ENCODE measurements at places on chromosomes 1 and 21.
A peak's percentile ranks its signal among the peaks of the same experiment; 100 is the strongest.

DNA sequence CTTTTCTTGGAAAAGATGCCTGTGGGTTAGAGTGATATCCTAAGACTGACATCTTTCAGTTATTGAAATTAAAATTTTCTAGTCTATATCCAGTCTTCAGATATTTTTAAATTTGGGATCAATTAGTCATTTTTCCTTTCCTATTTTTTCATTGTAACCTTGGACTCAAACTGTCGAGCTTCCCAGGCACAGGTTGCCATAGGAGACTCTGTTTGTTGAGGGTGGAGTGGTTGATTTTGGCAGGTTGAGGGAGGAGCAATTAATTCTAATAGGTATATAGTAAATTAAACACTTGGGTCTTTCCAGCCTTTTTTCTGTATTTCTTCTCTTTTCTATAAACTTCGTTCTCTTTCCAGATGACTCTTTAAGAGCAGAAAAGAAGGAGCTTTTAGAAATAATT is 326.8 kb downstream of the ASTN1 start:
- DNase-seq, result no peak

DNA sequence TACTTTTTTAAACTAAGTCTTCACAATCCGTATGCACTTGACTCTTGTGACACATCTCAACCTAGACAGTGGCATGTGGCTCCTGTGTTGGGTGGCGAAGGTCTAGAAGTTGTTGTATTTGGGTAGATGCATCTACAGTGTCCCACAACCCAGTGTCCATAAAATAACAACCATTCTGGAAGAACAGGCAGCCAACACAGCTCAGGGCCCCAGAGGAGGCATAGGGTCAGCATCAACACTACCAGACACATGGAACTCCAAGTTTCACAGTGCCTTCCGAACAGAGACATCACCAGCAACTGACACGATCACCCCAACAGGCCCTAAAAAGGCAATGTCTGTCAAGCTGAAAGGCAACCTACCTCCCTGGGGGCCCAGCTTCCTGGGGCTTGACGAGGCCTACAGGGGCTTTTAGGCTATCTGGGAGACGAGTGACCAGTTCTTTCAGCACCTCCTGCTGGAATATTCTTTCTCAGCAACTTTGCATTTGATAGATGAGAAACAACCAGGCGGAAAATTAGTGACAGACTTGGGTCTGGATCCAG is 5.6 kb downstream of the SH3BP5L start:
- no peak for DNase-seq

DNA sequence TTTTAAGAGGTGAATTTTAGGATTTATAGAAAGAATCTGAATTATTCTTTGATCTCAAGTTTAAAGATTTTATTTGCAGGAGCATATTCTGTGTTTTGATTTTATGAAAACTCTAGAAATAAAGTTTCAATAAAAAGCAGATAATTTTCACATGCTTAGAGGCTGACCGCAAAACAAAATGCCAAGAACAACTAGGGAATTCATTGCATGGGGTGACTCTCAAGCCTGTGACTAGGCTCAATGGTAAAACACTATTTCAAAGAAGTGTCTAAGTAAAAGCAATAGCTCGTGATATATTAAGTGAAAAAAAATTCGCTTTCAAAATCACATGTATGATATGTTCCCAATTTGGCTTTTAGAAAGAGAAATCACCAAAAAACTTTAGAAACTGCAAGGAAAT is 49.6 kb downstream of the RPL5 start:
- no peak for DNase-seq

DNA sequence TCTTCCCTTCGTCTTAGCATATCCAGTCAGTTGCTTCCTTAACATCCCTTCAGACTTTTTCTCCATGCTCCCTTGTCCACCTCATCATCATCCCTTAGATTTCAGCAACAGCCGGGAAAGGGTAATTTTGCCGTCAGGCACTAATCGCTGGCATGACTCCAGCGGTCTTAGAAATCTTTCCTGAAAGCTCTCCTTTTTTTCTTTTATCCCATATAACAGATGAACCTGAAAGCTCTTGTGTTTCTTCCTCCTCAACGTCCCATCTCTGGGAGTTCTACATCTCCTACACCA is 10.4 kb upstream of the BOLA1 start:
- DNase-seq, result peak; percentile 28

DNA sequence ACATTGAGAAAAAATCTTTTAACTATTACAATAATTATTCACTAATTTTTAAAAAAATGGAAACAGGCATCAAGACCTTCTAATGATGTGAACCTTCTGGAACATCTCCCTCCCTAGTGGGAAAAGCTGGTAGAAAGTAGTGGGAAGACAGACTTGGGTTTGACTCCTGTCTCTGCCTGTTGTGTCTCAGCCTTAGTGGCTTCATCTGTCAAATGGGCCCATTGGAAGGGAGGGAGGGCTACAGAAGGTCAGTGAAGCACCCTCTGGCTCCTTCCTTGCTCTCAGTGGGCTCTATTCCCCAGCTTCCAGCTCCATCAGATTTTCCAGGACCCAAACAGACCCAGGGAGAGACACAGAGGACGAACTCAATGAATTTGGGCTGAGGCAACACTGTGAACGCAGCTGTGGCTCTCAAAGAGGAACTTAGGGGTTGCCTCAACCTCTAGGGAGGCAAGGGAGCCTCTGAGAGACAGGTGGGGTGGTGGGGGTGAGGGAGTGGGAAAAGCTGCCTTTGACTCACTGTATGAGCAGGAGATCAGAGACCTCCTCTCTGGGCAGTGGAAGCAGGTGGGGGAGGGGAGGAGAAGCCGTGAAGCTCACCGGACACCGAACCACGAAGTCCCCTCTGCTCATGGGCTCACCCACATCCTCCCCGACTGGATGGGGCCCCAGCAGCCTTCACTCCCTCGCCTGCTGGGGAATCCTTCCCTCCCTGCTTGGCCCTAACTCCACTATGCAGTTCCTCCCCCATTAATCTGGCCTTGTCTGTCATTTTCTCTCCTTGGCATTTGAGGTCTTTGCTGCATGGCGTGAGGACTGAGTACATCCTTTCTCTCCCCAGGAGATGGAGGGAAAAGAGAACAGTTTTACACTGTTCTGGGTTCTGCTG is 4.5 kb downstream of the CNR2 start:
- peak; percentile 49 for DNase-seq

GRCh38 chr1:227072991-227073390 is 132.9 kb downstream of the COQ8A start:
- no peak for DNase-seq

All from stomach (tissue), 19 donors.